ENCODE measurements at places on chromosomes 5 and 9.

DNA sequence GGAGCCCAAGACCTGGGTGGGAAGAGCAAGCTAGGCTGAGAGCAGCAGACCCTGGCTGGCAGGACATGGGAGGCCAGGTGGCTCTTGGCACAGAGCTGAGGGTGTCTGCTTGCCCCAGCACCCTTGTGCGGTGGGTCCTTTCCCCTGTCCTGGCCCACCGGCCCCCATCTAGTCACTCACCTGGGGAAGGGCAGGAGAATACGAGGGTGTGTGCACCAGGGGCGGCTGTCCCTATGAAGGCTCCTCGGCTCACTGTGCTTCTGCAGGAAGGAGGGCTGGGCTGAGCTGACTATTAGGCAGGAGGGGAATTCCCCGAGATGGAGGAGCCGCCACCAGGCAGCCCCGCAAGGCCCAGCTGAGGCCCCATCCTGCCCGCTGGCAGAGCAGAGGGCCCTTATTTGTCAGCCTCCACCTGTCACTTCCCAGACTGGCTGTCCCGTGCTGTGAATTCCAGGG lies 6.1 kb upstream of the TNIP1 start:
- DNase-seq = peak; percentile 58

DNA sequence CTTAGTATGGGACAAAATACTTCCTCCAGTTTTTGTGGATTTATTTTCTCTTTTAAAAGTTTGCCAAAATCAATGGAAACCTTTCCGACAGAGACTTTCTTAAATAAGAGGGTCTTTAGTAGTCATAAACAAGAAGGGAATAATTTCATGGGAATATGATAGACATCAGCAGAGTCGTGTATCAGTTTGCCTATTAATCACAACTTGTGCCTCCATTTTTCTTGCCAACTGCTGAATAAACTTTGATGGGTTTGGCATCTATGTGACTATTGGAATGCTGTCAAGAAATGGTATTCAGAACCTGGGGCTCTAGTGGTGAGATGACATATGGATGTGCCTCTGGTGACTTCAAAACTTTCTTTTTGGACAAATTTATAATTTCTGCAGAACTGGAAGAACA lies 1668.2 kb downstream of the MAT2B start:
- no peak for DNase-seq

GRCh38 chr9:137918331-137919094 lies 40.9 kb downstream of the CACNA1B start:
- DNase-seq = no peak

DNA sequence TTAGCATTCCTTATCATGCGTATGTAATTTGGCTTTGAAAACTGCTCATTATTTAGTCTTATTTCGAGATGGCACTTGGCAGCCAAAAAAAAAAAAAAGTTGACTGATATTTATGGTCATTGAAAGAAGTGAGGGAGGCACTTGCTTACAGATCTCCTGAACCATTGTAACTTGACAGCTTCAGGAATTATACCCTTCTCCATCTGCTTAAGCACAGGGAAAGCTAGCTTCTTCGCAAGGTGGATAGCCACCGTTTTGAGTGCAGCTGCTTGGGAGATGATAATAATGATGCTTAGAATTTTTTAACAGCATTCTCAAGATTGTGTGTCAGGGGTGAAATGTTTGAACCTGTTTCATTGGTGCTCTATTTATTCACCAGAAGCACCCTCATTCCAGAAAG lies 116.1 kb downstream of the GIN1 start:
- DNase-seq = no peak

DNA sequence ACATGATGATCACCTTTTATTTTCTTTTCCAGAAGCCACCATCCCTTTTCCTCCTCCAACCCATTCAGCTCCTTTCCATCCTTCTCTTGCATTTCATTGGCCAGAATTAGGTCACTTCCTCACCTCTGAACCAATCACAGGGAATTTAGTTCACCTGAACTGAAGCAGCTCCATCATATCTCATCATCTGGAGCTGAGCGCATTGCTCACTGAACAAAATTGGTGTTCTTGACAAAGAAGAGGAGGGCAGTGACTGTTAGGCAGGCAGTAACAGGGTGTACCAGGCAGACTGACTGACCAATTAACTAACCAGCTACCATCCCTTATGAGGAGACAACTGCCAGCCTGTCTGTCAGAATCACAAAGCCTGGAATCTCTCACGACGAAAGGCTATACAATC lies 1.8 kb upstream of the ZNF354A start:
- no peak for DNase-seq

DNA sequence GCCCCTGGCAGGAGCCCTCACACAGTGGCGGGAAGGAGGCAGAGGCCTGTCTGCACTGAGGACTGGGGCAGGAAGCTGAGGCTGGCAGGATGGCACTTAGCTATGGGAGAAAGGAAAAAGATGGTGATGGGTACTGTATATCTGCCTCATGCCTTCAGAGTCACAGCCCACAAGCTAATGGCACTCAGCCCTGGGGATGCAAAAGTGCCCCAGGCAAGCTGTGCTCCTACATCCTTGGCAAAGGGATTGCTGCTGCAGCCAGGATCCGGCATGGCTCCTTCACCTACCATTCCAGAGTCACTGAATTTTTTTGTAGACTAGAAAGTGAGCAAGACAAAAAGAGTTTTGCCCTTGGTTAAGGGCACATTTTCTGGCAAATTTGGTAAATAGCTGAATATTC lies 8.7 kb downstream of the ACSL6 start:
- DNase-seq = no peak

DNA sequence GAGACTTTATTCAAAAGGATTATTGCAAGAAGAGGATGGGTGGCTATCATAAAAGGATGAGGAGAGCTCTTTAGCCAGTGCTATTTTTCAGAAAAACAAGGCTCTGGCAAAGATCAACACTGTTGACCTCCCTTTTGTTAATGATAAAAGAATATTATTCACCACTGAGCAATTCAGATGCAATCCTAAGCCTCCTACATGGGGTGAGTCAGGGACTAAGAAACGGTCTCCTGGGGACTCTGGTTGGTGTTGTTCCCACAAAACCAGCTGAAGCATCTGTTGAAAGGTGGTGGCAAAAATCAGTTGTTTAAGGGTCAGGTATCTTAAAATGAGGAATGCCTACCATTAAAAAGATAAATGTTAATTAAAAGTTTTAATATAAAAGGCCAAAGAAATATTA lies 7.7 kb upstream of the GCNT1 start:
- DNase-seq = no peak

GRCh38 chr5:149857499-149857898 lies 87.1 kb downstream of the PDE6A start:
- peak; percentile 63 for DNase-seq

DNA sequence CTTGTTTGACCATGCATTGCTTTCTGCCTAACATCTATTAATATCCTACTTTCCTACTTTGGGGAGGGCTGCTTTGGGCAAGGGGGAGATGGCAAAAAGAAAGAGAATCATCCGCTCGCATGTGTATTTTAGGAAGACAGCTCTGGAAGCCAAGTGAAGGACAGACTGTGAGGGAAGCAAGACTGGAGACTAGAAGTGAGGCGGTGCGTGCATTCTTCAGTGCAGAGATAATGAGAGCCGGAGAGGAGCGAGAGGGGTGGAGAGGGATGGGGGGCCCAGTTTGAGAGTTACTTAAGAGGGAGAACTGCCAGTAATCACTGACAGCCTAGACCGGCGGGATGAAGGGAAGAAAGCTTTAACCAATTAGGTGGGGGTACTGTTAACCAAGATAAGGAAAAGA lies 151.7 kb upstream of the RAPGEF1 start:
- DNase-seq = no peak

DNA sequence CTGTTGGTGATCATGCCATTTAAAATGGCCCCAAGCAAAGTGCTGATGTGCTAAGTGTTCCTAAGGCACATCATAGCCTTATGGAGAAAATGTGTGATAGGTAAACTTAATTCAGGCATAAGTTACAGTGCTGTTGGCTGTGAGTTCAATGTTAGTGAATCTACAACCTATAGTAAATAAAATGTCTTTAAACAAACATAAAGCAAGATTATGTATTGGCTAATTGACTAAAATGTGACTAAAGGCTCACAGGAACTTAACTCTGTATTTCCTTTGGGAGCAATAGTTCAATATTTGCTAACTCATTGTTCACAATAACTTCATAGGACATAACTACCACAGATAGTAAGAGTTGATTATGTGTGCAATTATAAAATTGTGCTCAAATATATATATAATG lies 49.4 kb upstream of the LRRC19 start:
- DNase-seq = no peak

- DNase-seq = no peak
Observed at GRCh38 chr5:132787076-132787475, 10.0 kb upstream of the SEPTIN8 start.

GRCh38 chr5:95026718-95027117 lies 258.2 kb downstream of the MCTP1 start:
- DNase-seq = no peak

- no peak for DNase-seq
Observed at GRCh38 chr9:32969270-32969669, 32.2 kb downstream of the APTX start.

- DNase-seq = no peak
Observed at GRCh38 chr9:137919649-137920141, 42.1 kb downstream of the CACNA1B start.

- DNase-seq = no peak
Observed at GRCh38 chr9:35909274-35909673, at the start of gene SPAAR. SPAAR (plus strand) TSS chr9:35909490; CDS start chr9:35910464, 974 bp downstream.

DNA sequence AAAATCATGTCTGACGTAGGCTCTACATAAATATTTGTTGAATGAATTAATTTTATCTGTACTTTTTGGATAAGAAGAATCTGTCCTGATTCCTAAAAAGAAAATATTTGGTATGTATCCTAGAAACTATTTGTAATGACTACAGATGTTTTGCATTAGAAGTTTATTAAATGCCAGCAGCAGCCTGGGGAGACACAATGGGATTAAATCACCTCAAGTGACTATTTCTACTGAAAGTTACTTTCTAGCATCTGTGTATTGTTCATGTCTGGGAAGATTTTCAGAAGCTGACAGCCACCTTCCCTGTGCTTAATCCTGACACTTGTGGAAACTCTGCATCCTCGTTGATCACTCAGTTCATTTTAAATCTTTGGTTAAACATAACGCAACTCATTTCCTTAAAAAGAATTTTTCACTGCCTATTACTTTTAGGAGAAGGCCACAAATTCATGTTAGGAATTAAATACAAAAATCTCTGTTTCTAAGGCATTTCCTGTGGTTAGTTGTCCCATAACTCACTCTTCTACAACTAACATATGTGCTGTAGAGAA lies 209.3 kb upstream of the PPP1R2B start:
- DNase-seq = no peak

DNA sequence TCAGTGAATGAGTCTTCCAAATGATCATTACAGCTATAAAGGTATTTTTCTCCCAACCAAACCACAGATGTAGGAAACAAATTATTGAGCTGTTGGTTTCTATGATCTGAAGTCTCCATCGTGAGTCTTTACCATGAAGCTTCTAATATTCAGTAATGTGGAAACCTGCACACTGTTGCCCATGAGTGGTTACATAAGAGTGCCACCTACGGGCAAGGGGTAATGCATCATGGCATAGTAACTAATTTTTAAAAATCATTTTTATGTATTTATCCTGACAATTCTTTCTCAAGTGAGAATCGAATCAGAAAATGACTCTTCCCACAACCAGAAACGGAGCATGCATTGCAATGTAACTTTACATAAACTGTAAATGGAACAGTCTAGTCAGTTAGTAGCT lies 282.5 kb upstream of the SMARCA2 start:
- DNase-seq = peak; percentile 4

Data from suppressor macrophage (primary cell).